ENCODE measurements at places on chromosomes 12 and 14.

- no peak for DNase-seq
Measured at GRCh38 chr12:4420138-4420670, 25.4 kb downstream of the FGF6 start.

DNA sequence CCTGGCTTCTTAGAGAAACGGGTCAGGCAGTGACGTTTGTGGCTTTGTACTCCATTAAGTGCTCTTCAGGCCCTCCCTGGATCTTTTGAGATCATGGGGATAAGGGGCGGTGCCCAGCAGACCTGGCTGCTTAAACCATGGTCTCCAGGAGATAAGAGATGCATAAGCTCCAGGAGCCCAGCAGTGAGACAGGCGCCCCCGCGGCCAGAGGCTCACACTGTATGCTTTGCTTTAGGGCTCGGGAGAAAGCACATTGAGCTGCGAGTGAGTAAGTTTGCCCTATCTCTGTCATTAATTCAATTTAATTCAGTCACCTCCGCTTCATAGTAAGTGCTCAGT is 359.5 kb downstream of the CACNA1C start:
- DNase-seq, result no peak

- no peak for DNase-seq
Measured at GRCh38 chr14:102528431-102529170, 19.0 kb upstream of the ANKRD9 start.

- DNase-seq, result no peak
Measured at GRCh38 chr12:129494766-129495165, 409.1 kb downstream of the TMEM132D start.

GRCh38 chr12:11656550-11656949 is 7.1 kb downstream of the ETV6 start:
- DNase-seq, result no peak

- no peak for DNase-seq
Measured at GRCh38 chr12:19916196-19916753, 452.1 kb upstream of the PDE3A start.

GRCh38 chr14:73713206-73713802 is 880 bp downstream of the PNMA1 start:
- DNase-seq, result no peak

DNA sequence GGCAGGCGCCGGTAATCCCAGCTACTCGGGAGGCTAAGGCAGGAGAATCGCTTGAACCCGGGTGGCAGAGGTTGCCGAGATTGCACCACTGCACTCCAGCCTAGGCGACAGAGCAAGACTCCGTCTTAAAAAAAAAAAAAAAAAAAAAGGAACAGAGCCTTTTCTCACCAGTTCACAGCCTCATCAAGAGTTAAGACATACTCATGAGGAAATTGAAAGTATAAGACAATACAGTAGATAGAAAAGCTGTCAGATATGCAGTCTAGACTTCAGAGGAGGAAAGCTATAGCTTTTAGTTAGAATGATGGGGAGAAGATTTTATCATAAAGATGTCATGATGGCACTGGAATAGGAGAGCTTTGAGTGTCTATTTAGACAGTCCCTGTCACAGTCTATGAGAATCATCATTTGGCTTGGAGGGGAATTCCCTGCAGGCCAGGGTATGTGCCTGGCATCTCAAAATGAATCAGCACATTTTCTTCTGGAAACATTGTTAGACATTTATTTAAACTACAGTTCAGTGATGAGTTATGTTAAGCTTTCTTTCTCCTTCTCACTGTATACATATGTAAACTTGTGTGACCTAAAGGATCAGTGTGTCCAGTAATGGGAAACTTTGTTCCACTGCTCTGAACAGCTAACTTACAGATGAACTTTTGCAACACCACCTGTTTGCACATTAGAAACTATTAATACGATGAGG is 2.9 kb upstream of the RAB35 start:
- DNase-seq, result no peak

DNA sequence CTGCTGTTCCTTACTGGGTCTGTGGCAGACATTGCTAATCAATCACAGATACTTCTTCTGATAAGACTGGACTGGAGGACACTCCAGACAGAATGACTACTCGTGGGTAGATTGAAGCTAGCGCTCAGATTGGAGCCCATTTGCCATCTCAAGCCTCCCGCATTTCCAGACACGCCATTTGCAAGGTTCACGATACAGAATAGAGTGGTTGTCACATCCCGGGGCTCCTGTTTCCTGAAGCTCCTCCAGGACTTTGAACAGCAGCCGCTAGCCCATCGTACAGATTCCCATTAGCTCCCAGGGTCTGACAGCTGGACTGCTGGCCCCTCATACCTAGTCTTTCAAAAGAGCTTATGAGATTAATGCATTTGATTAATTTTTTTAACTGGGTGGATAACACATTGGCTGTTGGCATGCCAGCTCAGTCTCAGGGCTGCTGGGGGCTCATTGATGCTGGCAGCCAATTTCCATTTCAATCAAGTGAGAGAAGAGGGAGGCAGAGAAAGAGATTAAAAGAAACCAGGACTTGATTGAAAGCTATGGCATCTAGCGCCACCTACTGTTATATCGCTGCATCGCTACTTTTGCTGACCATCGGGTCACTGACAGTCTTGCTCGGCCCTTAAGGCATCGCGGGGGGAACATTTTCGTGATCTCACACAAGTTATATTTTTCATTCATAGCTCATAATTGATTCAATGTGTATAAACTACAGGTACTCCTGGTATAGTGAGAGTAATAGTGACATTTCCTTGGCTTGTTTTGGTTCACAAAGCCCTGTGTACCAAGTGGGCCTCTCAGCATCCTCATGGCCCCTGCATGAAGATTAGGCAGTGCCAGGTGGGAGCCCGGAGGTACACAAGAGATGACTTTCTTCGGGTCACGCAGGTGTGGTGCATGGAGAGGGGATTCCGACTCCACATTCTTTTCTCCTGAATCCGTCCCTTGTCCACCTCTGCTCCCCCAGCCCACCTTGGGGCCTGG is 78.6 kb downstream of the CCDC60 start:
- no peak for DNase-seq

DNA sequence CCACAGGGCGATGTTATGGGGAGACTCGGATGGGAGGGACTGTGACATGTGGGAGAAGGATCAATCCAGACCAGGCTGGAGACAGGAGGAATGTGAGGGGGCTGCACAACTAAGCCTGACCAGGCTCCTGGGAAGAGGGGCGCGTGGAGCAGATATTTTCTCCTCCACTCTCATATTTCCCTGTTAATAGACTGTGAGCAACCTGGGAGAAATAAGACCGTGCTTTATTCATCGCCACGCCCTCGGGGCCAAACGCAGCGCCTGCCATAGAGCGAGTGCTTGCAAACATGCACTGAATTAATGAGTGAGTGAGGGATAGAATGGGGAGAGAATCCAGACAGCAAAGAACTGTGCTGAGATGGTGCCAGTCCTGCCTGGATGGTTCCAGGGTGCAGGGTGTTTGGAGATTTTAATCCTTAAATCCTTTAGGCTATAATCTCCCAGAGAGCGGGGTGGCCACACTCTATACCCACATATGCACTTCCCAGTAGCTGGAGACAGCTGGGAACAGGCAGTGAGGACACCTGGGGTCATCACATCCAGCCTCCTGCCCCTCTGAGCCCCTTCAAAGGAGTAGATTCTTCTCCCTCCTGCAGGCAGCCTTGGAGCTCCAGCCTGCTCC is 13.6 kb upstream of the FAIM2 start:
- DNase-seq, result no peak

GRCh38 chr14:68819260-68819691 is 26.4 kb upstream of the ZFP36L1 start:
- DNase-seq, result no peak

- DNase-seq, result no peak
Measured at GRCh38 chr12:65958456-65958855, 134.2 kb downstream of the HMGA2 start.

DNA sequence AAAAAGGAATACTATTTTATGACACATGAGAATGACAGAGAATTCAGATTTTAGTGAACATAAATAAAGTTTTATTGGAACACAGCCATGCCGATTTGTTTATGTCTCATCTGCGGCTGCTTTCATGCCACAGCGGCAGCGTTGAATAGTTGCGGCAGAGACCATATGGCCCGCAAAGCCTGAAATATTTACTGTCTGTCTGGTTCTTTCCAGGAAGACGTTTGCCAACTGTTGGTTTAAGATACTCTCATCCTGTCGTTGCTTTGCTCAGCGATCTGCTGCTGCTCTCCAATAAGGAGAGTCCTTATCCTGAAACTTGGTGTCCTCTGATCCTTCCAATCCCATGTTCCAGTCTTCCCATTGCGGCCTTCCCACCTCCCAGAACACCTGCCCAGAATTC is 89.9 kb downstream of the SLC24A4 start:
- DNase-seq, result no peak

DNA sequence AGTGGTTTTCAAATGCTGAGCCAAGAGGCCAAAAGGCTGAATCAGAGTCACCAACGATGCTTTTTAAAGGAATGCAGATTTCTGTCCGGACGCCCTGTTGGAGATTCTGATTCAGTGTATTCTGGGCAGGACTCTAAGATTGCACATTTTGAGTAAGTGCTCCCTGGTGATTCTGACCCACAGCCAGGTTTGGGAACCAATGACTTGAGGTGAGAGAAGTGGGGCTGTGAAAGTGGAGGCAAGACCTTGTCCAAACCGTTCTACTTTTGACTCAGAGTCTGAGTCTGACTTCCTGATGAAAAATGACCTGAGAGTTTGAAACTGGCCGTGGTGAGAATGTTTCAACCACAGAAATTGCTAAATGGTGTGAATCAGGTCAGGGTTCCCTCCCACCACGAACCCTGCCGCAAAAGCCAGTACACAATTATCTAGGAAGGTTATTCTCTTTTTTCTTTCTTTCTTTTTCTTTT is 90.2 kb downstream of the NTN4 start:
- no peak for DNase-seq

Measured in T-helper 1 cell (primary cell).